ENCODE measurements at places on chromosomes 3 and 15.
A peak's percentile ranks its signal among the peaks of the same experiment; 100 is the strongest.

DNA sequence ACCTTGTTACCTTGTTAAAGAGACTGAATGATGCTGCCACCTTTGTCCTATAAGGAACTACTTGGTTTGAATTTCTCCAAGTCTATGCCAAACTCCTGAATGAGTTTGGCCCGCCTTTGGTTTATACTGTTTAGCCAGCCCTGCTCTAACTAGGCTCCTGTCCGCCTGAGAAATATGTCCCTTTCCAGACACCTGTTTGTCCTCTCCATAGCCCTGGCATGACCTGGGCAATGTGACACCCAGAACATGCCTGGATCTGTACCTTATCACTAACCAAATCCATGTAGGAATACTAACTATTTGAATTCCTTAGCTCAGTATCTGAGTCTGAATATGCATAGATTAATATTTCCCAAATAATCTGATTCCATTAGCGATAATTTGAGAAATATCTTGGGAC is 24.4 kb upstream of the TMC3 start:
- DNase-seq, result no peak

DNA sequence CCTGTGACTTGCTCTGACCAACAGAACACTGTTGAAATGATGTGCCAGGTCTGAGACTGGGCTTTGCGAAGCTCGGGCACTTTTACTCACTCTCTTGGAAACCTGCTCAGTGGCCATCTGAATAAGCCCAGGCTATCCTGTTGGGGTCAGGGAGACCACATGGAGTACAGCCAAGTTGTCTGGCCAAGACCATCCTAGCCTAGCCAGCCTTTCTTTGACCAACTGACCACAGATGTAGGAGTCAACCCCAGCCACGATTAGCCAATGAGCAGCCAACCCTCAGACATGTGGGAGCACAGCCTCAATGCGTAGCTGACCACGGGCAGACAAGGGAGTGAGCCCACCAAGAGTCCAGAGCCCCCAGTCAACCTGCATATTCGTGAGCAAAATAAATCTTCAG is 26.1 kb downstream of the CCR9 start:
- DNase-seq, result no peak

GRCh38 chr3:152328841-152329240 is 60.1 kb downstream of the MBNL1 start:
- DNase-seq, result no peak

- no peak for DNase-seq
These were observed 413.5 kb upstream of the THBS1 start for GRCh38 chr15:39167164-39168058.

DNA sequence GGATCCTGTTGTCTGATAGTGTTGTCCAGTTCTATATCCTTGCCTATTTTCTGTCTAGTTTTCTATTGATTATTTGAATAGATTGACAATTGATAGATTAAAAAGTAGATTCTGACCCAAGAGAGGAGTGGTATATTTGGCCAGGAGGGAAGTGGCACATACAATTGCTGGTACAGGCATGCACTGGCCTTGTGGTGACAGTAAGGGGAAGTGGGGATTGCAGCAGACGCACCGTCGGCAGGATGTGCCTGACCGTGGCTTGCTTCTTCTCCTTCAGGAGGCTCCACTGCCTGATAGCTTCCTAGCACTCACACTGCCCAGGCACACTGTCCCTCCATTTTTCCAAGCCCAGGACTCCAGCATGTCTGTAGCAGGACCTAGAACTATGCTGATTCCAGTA is 10.5 kb downstream of the GABRG3 start:
- DNase-seq, result no peak

DNA sequence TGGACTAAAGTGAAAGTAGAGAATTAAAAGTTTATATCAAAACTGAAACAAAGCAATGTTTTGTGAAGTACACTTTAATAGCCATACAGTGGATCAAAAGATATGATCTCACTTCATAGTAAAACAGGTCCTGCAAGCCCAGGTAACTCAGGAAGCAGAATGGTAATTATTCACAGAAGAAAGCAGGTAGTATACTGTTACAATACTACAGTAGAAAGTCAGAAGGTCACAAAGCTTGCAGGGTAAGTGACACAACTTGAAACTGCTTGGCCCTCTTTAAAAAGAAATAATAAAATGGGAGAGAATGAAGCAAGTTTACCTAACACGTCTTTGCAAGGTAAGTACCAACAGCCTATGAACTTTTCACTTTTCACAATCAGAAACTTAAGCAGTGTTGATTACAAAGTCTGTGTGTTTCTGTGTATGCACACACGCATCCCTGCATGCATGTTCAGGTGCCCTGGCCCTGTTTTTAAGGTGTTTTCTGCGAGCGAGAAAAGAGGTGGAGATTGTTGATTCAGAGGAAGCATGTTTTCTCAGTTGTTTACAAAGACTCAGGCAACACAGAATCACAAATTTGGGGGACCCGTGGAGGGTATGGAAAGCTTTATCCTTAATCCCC is at the start of gene NAALADL2:
Gene NAALADL2 (plus strand): TSS at position 221 of the 622 bp plus-strand sequence.
- no peak for DNase-seq

GRCh38 chr15:29687204-29687815 is 135.0 kb downstream of the TJP1 start:
- DNase-seq, result no peak

- no peak for DNase-seq
These were observed 143.4 kb downstream of the NSMCE3 start for GRCh38 chr15:29126208-29126536.

DNA sequence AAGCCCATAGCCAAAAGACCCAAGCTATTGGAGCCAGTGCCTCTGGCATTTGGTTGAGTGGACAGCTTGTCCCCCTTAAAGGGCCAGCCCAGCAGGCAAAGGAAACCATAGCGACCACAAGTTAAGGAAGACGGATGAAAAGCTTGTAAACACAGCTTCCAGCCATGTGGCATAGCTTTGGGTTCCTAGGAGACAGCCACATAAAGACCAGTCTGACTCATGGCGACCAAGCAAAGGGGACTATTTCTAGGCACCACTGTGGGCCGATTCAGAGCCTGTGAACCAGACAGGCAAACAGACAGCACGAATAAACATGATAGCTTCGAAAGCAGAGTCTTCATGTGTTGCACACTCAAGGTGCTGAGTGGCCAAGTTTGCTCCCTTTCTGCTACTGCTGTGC is 30.5 kb upstream of the SRGAP3 start:
- no peak for DNase-seq

DNA sequence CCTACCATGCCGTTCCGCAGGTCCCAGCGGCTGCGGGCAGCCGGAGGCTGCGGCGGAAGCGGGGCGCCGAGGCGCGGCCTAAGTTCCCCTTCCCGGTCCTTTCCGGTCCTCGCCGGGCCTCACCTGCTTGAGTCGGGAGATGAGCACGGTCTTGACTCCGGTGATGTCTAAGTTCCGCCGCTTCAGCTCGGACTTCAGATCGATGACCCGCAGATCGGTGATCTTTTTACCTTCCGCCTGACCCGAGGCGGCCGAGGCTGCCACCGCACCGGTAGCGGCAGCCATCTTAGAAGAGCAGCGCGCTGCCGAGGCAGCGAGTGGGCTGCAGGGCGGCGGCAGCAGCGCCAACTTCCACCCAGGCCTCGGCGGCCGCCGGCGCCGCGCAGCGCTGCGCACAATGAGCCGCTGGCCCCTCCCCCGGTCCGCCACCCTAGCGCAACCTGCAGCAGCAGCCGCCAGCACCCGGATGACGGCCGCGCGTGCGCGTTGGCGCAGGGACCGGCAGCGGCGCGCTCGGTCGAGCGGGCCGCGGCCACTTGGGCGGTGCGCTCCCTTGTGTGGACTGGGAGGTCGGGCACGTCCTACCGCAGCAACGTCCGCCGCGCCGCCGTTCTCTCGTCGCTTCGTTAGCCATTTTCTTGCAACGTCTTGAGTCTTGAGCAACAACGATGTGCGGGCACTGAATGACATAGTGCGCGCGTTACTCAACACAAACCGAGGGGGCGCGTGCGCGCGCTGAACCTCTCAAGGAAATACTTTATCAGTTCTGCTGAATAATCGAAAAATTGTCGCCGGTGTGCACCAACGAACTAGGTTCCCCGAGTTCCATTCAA is at the start of gene SLTM:
Gene SLTM (minus strand): TSS at position 399 of the 833 bp plus-strand sequence. CDS start 114 bp downstream, at position 285.
- DNase-seq, result peak; percentile 90

- DNase-seq, result no peak
These were observed 59.3 kb downstream of the MCF2L2 start for GRCh38 chr3:183369117-183369516.

GRCh38 chr3:167936019-167936418 is 159.7 kb downstream of the GOLIM4 start:
- no peak for DNase-seq

GRCh38 chr15:48645558-48646330 is at the start of gene FBN1:
TSS of gene FBN1 (minus strand) at chr15:48645709. CDS start at chr15:48644769, 940 bp downstream.
- DNase-seq, result no peak

DNA sequence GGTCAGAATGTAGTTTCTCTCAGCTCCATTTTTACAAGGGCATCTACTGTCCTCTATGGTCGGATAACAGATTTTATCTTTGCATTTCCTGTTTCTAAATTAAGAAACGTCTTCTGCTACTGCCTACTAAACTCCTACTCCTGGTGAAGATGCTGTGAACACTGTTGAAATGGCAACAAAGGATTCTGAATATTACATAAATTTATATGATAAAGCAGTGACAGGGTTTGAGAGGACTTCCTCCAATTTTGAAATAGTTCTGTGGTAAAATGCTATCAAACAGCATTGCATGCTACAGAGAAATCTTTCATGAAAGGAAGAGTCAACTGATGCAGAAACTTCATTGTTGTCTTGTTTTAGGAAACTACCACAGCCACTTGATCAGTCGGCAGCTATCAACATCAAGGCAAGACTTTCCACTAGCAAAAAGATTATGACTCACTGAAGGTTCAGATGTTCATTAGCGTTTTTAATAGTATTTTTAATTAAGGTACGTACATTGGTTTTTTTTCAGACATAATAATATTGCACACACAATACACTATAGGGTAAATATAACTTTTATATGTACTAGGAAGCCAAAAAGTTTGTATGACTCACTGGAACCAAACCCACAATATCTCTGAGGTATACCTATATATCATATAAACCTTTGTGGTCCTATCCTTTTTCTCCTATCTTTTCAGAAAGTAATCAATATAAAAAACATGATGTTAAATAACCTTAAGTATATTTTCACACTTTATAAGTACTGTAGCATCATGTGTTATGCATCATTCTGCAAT is 156.1 kb downstream of the STAG1 start:
- DNase-seq, result no peak

DNA sequence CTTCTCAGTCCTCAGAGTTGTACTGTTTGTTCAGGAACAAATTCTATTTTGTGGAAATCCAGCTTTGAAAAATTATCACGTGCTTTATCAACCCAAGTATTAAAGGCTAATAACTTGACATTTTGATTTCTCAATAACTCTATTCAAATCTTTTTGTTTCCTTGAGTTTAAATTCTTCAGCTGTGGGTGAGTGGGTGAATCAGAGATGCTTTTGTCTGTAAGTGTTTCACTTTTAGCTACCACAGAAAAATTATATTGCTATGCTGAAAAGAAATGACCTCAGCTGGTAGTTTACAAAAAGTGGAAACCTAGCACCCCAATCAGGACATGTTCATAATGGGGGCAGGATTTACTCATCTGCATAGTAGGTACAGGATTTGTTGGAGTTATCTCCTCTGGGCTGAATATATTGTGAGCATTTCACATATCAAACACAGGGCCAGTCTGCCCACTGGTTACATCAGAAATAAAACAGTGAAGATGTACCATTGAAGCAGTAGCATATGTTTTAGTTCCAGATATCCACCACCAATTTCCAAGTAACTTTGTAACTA is 30.5 kb downstream of the MINDY4B start:
- no peak for DNase-seq

GRCh38 chr3:59043391-59043790 is 6.4 kb downstream of the CFAP20DC start:
- DNase-seq, result no peak

- DNase-seq, result no peak
These were observed 32.3 kb downstream of the PDZRN3 start for GRCh38 chr3:73592154-73593144.

DNA sequence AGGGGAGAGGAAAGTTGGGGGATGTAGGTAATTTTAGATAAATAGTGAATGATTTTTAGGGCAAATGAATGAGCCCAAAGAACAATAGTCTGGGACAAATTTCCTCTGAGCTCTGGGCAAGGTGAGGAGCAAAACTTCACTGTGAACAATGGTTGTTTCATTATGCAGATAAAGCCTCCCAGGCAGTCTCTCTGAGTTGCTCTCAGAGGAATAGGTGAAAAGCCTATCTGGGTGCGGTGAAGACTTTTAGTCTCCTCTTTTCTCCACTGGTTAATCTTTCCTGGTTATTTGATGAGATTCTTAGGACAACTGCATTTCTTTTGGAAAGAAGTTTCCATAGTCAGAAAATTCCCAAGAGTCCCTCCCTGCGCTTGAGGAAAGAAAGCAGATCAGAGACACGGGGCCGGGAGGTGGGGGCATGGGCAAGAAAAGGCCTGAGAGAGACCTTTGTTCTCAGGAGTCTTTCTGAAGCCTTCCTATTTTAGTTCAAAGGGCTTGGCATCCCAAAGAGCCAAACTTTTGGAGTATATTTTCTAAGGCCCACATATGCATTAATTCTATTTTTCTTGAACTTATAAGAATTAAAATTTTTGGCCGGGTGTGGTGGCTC is 353.6 kb upstream of the SLCO3A1 start:
- no peak for DNase-seq

DNA sequence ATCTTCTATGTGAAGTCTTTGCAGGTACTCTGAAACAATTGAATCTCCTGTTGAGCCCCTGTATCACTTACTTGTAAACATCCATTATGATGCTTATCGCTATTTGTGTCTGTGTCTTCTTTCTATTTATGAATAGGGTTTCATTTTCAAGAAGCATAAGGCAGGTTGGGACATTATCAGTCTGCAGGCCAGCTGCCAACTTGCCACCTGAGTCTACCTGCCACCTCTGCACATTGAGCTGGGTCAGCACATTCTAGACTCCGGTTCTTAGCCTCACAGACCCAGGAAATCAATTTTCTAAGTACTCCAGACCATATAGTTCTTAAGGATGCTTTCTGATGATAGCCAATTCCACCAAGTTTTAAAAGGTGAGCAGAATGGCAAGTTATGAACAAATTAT is 105.7 kb upstream of the MCTP2 start:
- no peak for DNase-seq

GRCh38 chr3:135087782-135088181 is 292.7 kb downstream of the EPHB1 start:
- no peak for DNase-seq

DNA sequence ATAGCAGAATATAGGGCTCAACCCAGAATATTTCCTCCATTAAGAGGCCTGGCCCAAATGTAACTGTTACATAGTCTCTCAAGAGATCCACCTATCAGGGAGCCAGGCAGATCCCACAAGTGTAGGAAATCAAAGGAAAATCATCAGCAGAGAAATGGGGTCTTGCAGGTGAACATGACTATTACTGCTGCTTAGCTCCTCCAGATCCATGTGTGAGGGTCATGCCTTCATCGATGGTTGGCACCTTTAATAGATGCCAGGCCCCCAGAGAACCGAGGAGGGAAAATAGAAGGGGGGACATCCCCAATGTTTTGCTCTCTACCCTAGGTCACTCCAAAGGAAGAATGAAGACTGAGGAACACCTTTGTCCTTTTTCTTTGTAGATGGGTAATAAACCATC is 1029.9 kb upstream of the CADM2 start:
- DNase-seq, result no peak

- no peak for DNase-seq
These were observed 64.2 kb upstream of the GLCE start for GRCh38 chr15:69096196-69096595.
